Fibroblast of the aortic adventitia (primary cell): ENCODE measurements at places on chromosomes 1 and 21.
A peak's percentile ranks its signal among the peaks of the same experiment; 100 is the strongest.

DNA sequence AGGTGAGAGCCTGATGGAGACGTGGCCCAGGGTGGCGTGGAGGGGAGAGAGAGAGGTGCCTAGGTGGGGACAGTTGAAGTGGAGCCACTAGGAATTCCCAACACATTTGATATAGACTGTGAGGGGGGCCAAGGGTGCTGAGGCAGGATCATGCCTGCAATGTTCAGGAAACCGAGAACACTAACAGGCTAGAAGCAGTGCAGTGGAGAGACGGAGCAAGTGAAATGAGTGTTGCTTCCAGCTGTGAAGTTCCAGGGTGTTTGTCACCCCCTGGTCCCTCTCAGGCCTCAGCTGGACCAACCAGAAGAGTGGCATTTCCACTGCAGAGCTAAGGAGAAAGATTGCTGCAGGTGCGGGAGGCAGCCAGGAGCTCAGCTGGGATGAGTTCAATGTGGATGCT, 127.1 kb downstream of the RIPK4 start:
- no peak for DNase-seq

DNA sequence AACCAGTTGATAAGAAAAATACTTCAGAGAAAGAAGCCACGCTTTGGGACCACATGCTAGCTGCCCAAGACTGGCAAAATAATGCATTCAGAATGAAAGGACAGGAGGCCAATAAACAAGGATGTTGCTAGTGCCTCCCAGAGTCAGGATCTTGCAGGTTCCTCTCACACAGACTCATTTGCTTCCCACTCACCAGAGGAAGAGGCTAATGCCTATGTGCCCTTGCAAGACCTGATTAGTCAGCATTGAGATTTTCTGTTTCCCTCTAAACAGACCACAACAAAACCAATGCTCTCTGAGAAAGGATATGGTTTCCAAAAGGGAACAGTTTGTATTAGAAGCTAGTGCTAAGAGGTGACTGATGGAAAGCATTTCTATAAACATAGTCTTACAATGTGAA, 85.7 kb downstream of the NRDC start:
- peak; percentile 23 for DNase-seq

DNA sequence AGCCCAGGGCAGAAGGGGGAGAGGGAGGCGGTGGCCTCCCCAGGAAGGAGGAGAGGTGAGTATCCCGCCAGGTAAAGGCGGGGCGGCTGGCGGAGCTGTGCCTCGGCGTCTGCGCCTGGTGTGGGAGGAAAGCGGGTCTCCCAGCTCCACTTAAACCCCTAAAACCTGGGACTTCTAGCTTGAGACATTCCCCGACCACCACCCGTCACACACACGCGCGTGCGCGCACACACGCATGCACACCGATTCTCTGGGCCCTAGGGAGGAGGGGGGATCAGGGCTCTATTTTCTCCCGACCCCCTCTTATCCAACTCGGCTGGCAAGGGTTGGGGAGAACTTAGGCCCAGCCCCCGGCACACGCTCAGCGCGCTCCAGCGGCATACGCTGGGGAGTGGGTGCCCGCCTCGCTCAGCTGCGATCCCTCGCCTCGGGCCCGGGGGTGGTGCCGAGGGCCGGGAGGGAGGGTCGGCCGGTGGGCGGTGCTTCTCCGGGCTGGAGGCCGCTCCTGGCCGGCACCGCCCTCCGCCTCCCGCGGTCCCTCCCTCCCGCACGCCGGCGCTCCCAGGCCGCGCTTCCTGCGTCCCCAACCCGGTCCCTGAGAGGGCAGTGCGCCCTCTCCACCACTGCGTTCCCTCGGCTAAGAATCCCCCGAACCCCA, at the start of gene TMEM51:
Gene TMEM51 (plus strand): TSS at position 564 of the 658 bp plus-strand sequence. CDS start 61,341 bp downstream, outside the sequence.
- DNase-seq, result no peak

GRCh38 chr1:46535063-46535462, 16.4 kb downstream of the KNCN start:
- no peak for DNase-seq

DNA sequence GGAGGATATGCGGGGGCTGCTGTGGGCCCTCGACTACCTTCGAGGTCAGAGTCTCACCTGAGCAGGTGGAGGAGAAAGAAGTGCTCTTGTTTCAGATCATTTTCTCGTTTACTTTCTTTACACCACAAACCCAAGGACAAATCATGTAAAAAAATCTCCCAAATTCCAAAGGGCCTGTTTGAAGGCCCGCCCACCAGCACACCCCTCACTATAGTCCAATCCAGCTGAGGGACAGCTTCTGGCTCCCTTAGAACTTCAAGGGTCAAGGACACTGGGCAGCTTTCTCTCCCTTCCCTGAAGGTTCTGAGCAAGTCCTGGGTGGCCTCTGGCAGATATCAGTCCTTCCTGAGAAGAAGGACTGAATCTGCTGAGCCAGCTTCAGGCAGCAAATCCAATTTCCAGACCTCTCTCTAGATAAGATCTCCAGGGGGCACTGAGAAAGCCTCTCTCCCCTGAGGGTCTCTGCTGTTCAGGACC, 5.5 kb downstream of the STK40 start:
- DNase-seq, result no peak

DNA sequence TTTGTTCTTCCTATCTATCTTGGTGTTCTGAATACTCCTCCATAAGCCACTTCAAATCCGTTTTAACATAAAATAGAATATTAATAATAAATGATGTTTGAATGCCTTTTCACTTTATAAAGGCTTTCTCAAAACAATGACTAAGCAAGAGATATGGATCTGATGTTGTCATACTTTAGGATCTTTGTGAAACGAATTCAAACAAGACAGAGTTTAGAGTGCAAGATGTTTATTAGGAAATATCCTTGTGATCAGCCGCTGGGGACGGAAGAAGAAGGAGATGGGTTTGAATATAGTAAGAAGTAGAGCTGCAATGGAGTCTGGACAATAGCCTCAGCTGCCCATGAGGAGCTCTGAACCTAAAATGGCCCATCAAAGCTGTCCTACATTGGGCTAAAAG, 351.8 kb downstream of the NEGR1 start:
- peak; percentile 5 for DNase-seq

- DNase-seq, result no peak
These were observed 37.1 kb upstream of the ARF1 start for GRCh38 chr1:228045405-228045804.

GRCh38 chr21:29219165-29219770, 79.5 kb upstream of the BACH1 start:
- DNase-seq, result peak; percentile 29

- DNase-seq, result no peak
These were observed 3.4 kb downstream of the EPB41 start for GRCh38 chr1:28917757-28918118.

DNA sequence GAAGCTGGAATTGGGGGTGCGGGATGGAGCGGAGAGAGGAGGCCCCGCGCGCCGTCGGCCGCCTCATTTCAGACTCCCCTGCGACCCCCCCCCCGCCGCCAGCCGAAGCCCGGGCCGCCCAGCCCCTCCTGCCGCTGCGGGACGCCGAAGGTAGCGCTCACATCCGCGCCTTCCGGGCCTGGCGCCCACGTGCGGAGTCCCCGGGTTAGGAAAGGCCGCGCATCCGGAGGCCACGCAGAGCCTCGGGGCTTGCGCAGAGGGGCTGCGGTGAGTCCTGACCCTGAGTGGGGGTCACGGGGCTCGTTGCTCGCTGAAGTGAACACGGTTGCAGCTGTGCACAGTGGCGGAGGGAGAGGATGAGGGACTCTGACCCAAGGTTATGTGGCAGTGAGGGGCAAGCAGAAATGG, 552 bp upstream of the ZNF496 start:
- DNase-seq, result peak; percentile 34

- peak; percentile 7 for DNase-seq
These were observed 261.9 kb downstream of the VAV3 start for GRCh38 chr1:107702946-107703571.

GRCh38 chr1:31335007-31335406, 37.9 kb downstream of the FABP3 start:
- DNase-seq, result peak; percentile 64

DNA sequence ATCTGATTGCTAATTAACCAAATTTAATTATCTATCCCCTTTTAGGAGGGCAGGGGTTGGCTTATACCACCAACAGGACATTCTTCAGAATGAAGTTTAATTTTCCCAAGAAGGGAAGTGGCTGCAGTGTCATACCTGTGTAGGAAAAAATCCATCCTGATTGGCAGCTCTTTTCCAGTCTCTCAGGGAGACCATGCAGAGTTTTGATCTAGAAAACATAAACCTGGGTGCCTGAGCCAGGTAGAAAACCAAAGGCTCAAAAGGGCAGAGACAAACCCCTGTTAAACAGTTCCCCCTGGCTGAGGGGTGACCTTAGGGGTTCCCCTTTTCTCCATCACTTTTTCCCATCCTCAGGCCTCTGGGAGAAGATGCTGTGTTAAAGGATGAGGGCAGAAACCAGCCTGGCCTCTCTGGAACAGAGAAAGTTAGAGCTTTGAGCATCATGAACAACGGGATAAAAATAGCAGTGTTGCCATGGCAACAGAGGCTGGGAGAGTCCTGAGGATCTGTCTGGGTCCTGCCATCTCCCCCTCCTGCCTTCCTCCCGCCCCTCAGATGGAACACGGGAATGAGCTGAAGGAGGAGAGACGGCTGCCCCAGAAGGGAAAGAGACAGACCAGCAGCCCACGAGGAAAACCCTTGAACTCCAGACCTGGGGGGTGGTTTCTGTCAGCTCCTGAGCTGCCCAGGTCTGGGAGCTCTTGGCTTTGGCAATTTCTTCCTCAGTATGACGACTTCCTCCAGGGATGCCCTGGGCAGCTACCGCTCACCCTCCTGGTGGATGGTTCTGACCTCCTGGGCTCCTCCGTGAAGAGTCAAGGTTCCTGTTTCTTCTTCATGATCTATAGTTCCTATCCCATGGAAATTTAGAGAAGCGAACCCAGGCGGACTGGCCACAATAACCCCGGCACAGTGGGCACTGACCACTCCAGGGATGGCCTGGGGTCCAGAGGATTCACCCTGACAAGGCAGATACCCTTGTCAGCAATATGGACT, 14.0 kb upstream of the LEMD1 start:
- no peak for DNase-seq

GRCh38 chr1:115107516-115108260, 18.4 kb upstream of the TSPAN2 start:
- DNase-seq, result peak; percentile 75

DNA sequence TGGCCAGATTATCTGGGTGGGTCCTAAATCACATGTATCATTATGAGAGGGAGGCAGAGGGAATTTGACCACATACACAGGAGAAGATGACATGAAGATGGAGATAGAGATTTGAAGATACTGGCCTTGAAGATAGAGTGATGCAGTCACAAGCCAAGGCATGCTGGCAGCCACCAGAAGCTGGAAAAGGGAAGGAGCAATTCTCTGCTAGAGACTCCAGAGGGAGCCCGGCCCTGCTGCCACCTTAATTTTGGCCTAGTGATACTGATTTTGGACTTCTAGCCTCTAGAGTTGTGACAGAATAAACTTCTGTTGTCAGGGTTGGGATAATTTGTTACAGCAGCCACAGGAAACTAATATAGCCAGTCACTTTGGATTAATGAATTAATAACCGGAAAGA, 2.2 kb upstream of the PRDM2 start:
- no peak for DNase-seq

DNA sequence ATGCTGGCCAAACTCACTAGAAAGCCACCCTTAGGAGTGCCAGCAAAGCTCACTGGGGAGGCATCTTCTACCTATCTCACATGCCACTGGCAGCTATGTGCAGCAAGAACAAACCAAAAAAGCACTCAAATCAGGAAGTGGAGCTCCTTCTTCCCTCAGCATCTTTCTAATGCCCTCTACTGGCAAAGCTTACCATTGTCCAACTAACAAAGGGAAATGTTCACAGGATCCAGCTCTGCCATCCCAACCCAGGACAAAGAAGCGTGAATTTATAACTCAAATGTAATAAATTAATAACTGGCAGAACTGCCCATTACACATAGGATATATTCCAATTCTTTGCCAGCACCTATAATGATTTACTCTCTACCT, 38.9 kb downstream of the LEPR start:
- DNase-seq, result peak; percentile 44

GRCh38 chr21:34092262-34092921, 19.0 kb downstream of the MRPS6 start:
- DNase-seq, result no peak

DNA sequence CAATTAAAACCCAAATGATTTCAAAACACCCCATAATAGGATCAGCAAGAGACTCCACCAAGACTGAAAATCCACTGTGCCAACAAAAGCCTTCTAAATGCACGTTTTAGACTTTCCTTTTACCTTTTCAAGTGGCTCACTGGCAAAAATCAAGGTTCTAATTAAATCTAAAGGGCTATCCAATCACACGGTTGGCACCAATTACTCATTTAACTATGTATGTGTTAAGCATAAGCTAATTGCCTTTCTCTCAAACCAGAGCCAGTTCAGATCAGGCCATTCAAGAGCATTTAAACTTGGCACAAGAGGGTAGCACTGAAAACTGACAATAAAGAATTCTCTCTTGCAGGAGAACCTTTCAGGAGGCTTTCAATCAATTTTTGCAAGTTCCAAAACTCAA, 139.5 kb downstream of the RGS7 start:
- DNase-seq, result no peak

- DNase-seq, result peak; percentile 47
These were observed 470 bp downstream of the HSD11B1 start for GRCh38 chr1:209705033-209705598.

DNA sequence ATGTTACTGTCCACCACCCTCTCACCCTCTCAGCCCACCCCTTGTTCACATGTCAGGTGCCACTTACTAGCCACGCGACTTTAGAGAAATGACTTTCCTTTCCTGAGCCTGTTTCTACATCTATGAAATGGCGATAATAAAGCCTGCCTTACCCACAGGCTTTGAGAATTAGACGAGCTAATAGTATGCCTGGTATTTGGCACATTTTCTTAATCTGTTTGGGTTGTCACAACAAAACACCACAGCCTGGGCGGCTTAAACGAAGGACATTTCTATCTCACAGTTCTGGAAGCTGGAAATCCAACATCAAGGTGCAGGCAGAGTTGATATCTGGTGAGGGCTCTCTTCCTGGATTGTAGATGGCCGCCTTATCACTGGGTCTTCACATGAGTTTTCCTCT, 273.9 kb upstream of the FMN2 start:
- DNase-seq, result no peak

DNA sequence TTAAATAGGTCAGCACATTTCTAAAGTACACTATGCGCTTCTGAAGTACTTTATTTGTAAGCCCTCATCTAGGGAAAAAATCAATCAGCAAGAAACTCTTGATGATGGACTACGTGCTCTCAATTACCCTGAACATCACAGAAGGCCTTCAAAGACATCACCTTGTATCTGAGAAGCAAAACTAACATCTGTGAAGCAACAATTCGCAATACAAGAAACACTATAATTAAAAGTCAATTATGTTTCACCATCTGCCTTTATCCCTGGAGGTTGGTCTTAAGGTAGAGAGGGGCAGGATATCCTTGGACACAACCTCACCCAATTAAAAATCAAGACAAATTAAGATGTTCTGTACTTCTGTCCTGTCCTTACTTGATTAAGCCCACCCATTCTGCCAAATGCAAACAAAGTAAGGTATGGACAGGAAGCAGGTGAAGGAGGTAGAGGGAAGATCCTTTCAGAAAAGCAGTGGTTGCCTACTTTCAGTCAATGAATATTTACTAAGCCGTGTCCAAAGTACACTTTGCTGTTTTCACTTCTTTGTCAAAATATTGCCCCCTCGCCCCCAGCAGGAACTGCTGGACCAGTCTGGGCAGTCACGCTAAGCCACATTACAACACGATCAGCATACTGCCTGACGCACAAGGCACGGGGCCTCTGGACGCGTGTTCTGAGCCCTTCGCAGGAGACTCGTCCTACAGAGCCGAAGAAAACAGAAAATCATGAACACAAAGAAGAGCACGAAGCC, 887 bp downstream of the SLC19A2 start:
- DNase-seq, result peak; percentile 78
